Activated T-helper 9 cell treated with anti-CD3 and anti-CD28 coated beads, Interleukin-2, amount 50 U/mL, for 16 hours (primary cell): ENCODE measurements at places on chromosomes 12 and 14.

DNA sequence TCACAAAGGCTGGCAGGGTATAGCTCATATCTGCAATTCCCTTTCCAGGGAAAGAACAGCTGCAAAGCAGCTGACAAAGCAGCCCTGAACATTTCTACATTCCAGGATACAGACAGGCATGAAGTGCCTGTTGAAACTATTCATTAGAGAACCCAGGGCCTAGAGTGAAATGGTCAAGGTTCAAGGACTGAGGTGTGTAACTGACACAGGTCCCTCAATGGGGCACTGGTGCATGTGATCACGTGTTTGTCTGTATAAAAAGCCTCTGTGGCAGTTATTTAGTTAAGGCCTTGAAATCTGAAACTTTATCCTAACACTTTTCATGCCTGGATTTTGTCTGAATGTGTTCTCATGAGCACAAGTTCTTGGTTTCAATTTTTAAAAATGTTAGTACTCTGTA is 47.1 kb downstream of the GIT2 start:
- no peak for DNase-seq

DNA sequence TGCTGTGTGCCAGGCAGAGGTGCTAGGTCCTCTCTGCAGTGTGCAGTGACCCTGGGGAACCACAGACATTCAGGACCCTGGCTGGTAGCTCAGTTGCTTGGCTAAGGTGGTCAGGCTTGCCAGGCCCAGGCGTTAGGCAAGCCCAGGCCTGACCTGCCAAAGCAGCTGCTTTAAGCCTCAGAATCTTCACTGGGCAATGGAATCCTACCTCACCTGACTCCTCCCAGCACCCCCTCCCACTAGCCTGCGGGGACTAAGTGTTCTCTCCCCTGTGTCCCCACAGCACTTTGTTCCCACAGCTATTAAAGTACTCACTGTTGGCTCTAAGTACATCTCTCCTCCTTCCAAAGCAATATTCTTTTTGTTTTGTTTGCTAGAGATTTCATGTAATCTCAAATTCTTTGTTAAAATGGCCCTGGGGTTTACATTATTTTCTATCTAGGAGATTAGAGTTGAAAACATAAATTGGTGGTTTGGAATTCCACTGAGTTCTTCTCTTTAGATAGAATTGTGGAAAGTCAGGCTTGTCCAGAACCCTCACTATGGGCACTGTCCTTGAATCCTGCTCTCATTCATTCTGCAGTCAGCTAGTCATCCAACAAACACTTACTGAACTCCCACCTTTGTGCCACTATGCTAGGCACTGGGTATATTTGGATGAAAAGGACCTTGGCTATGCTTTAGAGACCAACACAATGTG is 44.4 kb downstream of the DGLUCY start:
- DNase-seq = no peak

DNA sequence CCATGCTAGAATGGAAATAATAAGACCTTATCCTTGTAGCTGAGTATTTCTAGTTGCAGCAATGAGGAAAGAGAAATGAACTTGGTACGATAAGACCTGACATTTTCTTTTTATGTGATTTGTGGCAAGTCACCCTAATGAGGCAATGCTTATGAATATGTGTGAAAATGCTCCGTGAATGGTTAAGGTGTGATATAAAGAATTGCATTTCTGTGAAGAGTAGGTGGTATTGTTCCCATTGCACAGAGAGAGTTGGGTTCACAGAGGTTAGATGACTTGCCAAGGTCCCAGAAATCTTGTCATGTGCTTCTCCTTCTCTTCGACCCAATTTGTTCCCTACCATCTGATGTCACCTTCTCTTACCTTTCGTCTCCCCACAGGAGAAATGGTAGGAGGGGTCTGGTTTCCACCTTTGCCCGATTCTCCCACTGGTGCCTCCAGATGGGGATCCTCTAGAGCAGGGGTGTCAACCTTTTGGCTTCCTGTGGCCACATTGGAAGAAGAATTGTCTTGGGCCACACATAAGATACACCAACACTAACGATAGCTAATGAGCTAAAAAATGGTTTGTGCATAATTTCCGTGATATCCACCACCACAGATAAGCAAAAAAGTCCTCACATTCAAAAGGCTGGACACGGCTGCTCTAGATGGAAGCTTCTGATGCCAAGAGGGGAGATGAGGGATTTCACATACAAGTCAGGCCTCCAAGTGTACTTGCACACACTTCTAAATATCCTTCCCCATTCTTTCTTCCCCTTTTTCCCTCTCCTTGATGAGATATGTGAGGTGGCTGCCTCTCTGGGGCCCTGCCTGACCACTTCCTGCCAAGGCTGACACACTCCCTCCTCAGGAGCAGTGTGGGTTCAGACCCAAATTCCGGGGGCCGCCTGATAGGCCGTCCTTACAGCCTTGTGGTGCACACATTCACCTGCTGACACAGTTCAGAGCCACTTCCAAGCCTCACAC is 96.1 kb downstream of the PLXNC1 start:
- peak; percentile 17 for DNase-seq

- DNase-seq = no peak
Observed at GRCh38 chr12:131862994-131863710, 31.3 kb upstream of the ULK1 start.

GRCh38 chr12:16189849-16190248 is 87.6 kb downstream of the SLC15A5 start:
- DNase-seq = no peak

- DNase-seq = no peak
Observed at GRCh38 chr12:71371122-71371521, 68.5 kb upstream of the LGR5 start.

GRCh38 chr14:93137864-93138263 is 22.1 kb upstream of the ITPK1 start:
- DNase-seq = no peak

DNA sequence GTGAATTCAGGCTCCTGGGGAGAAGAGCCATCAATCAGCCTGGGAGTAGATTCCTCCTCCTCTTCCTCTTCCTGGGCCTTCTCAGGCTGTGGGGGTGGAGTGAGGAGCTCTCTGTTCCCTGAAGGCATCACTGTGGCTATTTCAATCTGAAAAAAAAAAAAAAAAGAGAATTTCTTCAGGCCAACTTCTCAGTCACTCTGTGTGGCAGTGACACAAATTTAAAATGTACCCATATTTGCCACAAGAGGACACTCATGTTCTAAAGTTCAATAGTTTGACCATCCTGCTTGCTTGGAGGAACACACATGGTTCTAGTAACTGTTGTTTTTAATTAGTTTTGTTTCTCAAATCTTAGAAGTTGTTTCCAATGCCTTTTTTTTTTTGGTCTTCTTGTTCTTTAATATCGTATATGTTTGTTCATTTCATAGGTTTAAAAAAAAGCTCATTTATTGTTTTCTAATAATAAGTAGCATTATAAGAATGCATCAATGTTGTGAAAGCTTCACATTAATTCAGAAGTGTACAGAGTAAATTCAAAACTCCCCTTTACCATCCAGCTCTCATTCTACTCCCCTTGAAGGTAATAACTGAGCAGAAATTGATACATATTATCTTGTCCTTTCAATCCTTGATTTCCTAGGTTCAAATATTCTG is 23.3 kb upstream of the CCER1 start:
- no peak for DNase-seq

DNA sequence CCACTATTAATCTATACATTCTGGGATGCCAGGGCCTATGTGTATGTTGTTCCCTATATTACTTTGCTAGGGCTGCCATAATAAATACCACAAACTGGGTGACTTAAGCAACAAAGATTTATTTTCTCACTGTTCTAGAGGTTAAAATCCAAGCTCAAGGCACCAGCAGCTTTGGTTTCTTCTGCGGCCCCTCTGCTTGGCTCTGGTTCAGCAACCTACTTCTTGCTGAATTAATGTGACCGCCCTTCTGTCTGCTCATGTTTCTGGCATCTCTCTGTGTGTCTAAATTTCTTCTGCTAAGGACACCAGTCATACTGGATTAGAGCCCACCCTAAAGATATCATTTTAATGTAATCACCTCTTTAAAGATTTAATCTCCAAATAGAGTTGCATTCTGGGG is 84.7 kb downstream of the ZNF664 start:
- DNase-seq = no peak

- DNase-seq = no peak
Observed at GRCh38 chr14:65103150-65103760, 938 bp upstream of the MAX start.

- no peak for DNase-seq
Observed at GRCh38 chr12:76588881-76589565, 29.5 kb upstream of the OSBPL8 start.

- no peak for DNase-seq
Observed at GRCh38 chr12:26564391-26564790, 268.6 kb downstream of the ITPR2 start.

- peak; percentile 64 for DNase-seq
Observed at GRCh38 chr12:130826151-130826801, 12.8 kb downstream of the STX2 start.

DNA sequence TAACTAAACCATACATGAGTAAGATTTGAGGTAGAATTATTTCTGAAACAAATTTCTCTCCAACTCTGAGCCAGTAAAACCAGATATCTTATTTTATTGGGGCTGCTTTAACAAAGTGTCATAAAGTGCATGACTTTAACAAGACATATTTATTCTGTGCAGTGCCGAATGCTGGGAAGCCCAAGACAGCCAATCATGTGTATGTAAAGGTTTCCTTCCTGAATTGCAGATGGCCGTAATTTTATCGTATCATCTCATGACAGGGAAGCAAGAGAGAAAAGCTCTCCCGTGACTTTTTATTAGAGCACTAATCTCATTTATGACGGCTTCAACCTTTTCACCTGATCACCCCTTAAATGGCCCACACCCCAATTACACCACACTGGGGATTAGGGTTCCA is 777.9 kb downstream of the TMEM121 start:
- DNase-seq = no peak

- DNase-seq = no peak
Observed at GRCh38 chr14:99125616-99126431, 146.2 kb downstream of the BCL11B start.

GRCh38 chr12:100851637-100852036 is 57.1 kb downstream of the ANO4 start:
- no peak for DNase-seq

DNA sequence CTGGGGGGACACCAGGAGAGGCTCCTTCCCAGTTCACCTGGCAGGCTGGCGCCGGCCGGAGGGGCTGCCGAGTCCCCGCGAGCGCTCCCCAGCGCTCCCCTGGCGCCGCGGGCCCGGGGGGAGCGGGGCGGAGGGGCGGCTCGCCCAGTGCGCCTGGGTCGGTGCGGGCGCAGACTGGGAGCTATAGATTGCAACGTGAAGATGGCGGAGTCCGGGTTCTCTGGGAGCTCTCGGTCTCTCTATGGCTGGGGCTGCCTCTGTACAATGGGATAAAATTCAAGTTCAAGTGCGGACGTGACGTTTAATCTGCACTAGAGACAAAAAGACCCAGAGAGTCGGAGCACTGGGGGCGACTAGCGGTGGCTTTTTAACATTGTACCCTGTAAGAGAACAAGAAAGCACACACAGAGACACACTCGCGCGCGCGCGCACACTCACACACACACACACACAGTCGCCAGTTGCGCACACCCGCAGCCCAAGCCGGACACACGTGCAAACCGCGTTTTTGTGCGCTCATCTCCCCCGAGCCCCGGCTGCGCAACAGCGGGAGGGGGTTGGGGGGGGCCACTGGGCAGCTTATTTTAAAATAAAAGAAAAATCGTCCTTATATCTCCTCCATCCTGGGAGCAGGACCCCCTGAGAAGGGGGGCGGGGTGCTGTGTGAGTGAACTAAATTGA is at the start of gene BCL11B:
BCL11B (minus strand) TSS at position 247 of the 681 bp plus-strand sequence. CDS start 979 bp downstream, outside the sequence.
- DNase-seq = peak; percentile 83

GRCh38 chr14:64220466-64220865 is 73.7 kb downstream of the ESR2 start:
- DNase-seq = no peak

- no peak for DNase-seq
Observed at GRCh38 chr12:24821691-24822090, 127.2 kb downstream of the BCAT1 start.

GRCh38 chr14:56002342-56002741 is 115.9 kb upstream of the PELI2 start:
- no peak for DNase-seq
